Cortex of kidney (tissue), 1 donor: ENCODE measurements at places on chromosomes 4 and X.

GRCh38 chrX:18558799-18559198, 113.1 kb downstream of the RS1 start:
- DNase-seq = no peak

- DNase-seq = no peak
These were observed 29.5 kb downstream of the ARHGAP10 start for GRCh38 chr4:147761218-147761883.

DNA sequence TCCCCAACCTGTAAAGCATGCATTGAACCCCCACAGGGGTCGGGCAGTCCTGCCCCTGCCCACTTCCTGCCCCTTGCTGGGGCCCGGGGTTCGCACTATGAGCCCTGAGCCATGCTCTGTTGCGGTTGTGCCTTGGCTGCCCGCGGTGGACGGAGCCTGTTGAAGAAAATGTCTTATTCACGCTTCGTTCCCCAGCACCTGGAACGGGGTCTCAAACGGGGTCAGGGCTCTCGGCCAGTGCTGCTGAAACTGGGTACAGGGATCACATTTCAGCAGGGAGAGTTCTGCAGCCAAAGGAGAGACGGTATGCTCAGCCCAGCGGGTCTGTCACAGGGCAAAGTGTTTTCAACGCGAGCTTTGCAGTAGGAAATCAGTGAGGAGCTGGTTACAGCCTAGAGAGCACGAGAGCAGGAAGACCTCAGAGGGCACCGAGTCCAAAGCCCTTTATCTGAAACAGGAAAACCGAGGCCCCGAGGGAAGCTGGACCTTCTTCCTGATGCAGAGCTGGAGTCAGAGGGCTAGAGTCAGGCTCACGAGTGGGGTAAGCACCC, 46.3 kb upstream of the AFAP1 start:
- no peak for DNase-seq

GRCh38 chr4:139814323-139815015, 148.8 kb downstream of the MGST2 start:
- DNase-seq = no peak

DNA sequence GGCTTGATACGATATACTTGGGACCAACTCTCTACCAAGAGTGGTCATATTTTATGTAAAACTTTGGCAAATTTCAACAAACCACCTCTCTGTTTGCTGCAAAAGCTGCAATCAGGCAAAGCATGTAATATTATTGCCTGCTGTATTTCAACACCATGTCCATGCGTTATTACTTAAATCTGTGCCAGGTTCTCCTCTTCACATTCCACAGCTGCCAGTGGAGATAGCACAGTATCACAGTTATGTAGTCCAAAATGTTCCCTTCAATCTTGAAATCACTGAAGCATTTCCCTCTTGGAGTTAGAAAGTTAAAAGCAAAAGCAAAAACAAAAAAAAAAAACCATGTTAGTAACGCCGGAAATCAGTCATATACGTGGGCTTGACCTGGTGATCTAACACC, 396.7 kb upstream of the MAGEC2 start:
- no peak for DNase-seq

DNA sequence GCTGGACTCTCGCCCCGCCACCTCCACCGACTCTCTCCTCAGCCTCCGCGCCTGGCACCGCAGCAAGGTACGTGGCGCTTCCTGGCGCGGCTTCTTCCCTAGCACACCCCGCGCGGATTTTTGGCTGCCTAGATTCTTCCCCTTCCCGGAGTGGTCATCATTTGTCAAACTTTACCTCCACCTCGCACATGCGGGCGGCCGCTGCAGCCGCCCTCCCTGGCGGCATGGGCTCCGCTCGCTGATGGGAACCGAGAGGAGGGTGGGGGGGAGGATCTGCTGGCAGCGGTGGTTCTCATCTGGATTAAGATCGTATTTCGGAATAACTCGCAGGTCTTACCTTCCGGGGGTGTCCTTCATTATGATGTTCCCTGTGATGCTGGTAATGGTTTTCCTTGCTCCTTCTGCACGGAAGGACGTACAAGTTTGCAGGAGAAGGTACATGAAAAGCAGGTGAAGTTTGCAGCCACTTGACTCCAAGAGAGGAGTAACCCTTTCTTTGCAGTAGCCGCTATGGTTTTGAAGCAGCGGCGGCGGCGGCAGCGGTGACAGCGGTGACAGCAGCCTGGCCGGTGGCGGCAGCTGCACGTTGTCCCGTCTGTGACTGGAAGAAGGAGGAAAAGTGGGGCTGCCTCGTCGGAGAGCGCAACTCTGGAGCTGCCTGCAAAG, 2183.9 kb upstream of the TENM3 start:
- no peak for DNase-seq

DNA sequence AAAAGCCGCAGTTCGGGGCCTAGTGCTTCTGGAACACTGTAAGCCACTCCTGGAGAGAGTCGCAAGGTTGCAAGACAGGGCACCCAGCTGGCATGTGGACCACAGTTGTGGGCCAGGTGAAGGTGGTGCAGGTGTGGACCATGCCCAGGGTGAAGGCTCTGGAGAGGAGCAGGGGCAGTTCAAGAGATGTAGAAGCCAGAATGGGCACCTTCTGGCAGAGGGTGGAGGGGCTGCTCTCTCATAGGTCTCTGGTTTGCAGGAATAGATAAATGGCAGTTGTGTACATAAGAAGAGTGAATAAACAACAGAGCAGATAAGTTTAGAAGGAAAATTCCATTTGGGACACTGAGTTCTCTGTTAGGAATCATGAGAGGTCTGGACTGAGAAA, 38.6 kb downstream of the TNIP3 start:
- DNase-seq = no peak

DNA sequence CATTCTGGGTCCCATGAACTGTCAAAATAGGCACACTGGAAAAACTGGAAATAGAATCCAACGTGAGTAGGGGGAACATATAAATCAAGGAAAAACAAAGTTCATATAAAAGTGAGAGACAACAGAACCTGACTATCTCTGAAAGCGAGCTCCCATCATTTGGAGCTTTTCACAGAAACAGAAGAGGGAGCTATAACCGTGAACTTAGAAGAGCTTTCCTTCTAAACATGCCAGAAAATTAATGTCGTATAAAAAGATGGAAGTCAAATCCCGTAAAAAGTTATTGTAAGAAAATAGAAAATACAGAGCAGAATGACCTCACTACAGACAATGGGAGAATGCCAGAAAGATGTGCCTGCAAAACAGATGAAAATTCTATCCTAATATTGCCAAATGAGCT, 23.9 kb upstream of the HSD17B10 start:
- no peak for DNase-seq

DNA sequence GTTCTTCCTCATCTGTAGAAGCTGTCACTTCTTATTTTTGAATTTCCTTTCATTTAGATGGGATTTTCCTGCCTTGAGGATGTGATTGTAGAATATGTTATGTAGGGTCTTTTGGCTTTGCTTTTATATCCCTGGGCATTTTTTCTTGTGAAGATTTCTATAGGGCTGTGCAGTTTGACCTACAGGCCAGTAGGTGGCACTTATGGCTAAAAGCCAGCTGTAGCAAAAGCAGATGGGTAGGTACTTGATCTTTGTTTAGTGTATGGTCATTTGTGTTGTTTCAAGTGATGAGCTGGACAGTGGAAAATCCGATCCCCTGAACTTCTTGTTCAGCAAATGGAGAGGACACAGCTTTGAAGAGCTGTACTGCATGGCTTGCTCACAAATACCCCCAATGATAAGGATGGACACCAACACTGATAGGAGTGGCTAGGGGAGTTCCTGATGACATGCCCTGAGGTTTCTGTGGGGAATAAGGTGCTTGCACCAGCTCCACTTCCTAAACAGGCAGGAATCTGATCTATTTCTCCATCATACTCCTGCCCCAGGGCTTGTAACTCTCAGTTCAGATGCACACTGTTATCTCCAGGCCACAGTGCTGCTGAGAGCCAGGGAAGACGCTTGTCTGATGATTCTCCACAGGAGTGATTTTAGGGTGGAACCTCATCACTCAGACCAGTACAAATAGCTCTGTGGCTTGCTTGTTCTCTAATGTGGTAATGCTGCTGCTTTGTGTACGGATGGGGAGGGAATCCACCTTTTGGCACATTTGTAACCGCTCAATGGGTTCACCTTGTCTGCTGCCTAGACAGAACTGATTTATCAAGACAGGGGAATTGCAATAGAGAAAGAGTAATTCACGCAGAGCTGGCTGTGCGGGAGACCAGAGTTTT, 417.1 kb upstream of the MAGEB16 start:
- no peak for DNase-seq

DNA sequence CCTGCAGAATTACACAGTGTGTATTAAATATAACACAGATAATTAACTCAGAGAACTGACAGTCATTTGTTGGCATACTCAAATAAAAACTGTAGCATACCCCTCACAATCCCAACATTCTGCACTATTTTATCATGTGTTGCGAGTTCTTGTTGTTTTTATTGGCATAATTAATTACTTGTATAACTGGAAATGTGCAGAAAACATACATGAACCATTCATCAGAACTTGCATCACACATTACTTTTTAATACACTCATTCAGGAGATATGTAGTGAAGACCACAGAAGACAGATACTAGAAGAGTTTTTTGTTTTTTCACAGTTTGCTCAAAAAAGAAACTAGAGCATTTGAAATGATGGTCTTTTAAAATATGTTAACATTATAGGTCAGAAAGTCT, 74.6 kb upstream of the NEIL3 start:
- no peak for DNase-seq

DNA sequence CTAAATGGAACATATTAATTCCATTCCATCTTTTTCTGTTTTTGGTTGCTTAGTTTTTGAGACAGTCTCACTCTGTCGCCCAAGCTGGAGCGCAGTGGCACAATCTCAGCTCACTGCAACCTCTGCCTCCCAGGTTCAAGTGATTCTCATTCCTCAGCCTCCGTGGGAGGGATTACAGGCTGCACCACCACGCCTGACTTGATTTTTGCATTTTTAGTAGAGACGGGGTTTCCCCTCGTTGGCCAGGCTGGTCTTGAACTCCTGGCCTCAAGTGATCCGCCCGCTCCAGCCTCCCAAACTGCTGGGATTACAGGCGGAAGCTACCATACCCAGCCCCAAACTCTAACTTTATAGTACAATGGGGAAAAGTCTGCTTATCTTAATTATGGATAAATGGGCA, 11.2 kb downstream of the HNRNPD start:
- DNase-seq = no peak
